LHCN-M2 (cell line): ENCODE measurements at places on chromosomes 16 and 17. TPM values are rescaled to one million over a fixed set of nuclear protein-coding genes. Genes with fewer than 3 reads are reported as not detected.

DNA sequence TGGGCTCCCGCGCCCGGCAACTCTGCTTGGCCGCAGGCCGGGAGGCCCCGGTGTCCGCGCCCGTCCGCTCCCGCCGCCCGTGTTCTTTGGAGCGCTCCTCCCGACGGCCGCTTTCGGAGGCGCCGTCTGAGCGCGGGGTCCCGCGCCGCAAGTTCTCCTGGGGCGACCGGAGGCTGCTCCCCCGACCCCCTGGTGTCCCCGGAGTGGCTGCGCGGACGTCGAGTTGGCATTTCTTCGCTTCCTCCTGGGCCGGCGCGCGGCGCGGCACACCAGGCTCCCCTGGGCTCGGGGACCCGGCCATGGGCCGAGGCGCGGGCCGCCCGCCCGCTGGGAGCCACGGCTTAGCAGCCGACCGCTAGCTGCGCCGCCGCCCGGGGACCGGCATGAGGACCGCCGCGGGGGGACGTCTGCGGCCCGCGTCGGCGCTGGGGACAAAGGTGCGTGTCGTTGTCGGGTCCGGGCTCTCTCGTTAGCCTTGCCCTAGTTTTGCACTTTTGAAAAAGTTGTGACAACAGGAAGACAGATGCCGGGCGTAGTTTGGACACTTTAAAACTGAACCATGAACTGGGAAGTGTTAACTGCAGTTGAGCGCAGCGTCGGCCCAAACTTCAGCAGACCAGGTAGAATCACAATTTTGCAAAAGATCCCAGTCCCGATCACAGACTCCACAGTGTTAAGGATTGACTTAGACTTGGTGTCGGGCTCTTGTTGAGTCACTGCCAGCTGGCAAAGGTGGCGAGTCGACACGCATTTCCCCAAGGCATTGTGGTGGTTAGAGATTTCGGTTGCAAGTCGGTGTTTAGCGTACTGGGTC is 700 bp downstream of the UBN1 start:
- peak; percentile 66 for DNase-seq

GRCh38 chr17:43881181-43881580 is 26.2 kb downstream of the MPP2 start:
- DNase-seq = no peak

DNA sequence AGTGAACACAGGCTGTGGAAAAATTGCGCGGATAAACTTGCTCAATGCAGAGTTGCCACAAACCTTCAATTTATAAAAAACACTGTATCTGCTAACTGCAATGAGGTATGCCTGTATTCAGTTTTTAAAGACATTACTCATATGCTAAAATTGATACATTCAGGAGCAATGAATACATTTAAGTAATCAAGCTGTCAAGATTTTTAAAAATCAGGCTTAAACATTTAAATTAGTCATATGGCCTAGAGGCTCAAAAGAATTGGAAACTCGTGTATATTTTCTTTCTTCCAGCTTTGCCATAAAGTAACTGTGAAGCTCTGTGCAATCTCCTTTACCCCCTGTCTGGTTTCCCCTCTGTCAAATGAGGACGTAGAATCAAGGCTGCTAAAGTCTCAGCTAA is 4.1 kb downstream of the SYNRG start:
- no peak for DNase-seq

The KRT31 gene
- not detected in 2 replicates for total RNA-seq

DNA sequence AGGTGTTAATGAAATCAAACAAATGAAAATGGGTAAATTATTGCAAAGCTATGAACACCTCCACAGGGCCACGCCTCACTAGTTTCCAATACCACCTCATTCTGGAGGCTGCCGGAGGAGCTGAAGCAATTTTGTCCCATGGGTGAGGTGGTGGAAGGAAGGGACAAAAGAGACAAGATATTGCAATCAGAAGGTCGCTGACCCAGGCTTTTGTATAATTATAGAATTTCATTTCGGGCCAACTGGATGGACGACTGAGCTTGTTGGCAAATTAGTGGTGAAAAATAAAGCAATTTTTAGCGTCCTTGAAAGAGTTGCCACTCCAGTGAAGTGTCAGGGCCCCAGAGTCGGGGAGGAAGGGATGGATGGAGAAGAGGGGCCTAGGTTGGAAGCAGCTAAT is 147.9 kb downstream of the CYLD start:
- DNase-seq = no peak

The CHCT1 gene
- not detected in 2 replicates for total RNA-seq

- no peak for DNase-seq
Measured at GRCh38 chr16:14097182-14097959, 26.3 kb downstream of the MRTFB start.
